Mesothelial cell of epicardium (in vitro differentiated cells): ENCODE measurements at places on chromosomes 12 and 14. TPM values are rescaled to one million over a fixed set of nuclear protein-coding genes. Genes with fewer than 3 reads are reported as not detected.

- H3K27me3 ChIP-seq, result no peaks in the 10 kb centered on the region
- H3K4me3 ChIP-seq, result no peak overlapping the region
- DNase-seq, result no peak
- H3K4me1 ChIP-seq, result peaks cover 1% of the 10 kb centered on the region
Observed at GRCh38 chr14:68532496-68532895, 260.4 kb downstream of the ZFP36L1 start.

DNA sequence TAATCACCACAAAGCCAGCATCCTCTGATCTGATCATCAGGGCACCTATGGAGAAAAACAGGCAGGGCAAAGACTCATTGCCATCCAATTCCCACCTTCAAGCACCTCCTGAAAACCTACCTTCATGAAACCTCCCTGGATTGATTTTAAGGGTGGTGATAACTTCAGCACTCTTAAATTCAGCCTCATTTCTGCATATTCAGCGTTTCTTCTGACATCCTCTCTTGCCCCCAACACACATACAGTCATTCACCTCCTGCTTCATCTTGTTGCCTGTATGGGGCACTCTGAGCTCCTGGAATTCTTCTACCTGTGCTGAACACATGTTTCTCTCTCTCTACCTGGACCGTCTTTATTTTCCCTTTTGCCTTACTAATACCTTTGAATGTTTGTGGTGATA is 6.9 kb downstream of the FGF23 start:
- DNase-seq, result no peak
- no peaks in the 10 kb centered on the region for H3K4me1 ChIP-seq
- no peak overlapping the region for H3K27ac ChIP-seq
- H3K36me3 ChIP-seq, result no peaks in the 10 kb centered on the region
- H3K27me3 ChIP-seq, result peaks cover 44% of the 10 kb centered on the region

DNA sequence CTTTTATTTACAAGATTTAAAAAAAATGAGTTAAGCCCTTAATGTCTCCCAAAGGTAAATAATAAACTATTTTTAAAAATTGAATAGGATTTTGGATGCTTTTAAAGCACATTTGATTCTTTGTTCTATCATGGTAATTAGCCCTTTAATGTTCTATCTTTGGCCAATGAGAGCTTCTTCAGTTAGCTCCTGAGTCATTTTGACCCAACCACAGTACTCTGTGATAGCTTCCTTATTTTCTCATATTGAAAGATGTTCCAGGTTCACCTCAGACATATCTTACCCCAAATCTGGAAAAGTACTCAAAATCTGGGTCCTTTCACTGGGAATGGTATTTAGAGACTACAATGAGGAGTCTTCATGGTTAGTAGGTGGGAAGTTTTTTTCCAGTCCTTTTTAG is 98.0 kb downstream of the MYRFL start:
- DNase-seq, result no peak
- no peak overlapping the region for H3K4me3 ChIP-seq
- H3K27ac ChIP-seq, result no peak overlapping the region
- H3K4me1 ChIP-seq, result peaks cover 22% of the 10 kb centered on the region
- no peaks in the 10 kb centered on the region for H3K27me3 ChIP-seq

DNA sequence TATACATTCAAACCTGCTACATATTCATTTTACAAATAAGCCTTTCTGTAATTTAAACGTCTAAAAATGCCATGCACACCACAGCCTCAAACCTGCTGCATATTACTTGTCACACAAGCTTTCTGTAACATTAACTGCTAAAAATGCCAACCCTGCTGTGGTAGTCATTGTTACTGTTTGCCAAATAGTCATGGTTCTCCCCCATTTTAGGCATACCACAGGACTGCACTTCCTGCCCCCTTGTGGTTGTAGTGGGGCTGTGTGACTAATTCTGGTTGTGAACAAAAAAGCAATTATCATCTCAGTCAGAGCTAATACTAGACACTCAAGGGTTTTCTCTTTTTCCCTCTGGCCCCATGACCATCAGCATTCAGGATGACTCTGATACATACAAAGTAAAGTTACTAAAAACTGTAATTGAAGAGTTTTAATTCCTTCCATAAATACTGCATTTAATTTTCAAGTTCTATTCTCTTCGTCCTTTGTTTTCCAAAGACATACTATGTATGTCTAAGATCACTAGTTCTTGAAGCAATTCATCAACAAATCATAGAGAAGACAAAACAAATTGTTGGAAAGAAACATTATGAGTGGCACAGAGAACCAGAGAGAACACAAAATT is 5.7 kb upstream of the SLC35F4 start:
- no peaks in the 10 kb centered on the region for H3K4me1 ChIP-seq
- DNase-seq, result no peak
- H3K27me3 ChIP-seq, result peaks cover 80% of the 10 kb centered on the region
- no peak overlapping the region for H3K4me3 ChIP-seq

GRCh38 chr12:40963751-40964150 is 224.4 kb upstream of the PDZRN4 start:
- no peaks in the 10 kb centered on the region for H3K27me3 ChIP-seq
- H3K4me3 ChIP-seq, result no peak overlapping the region
- no peak for DNase-seq
- no peak overlapping the region for H3K27ac ChIP-seq
- peaks cover 5% of the 10 kb centered on the region for H3K4me1 ChIP-seq

GRCh38 chr12:26630546-26631027 is 202.4 kb downstream of the ITPR2 start:
- peak overlapping the region; percentile 93 for H3K27ac ChIP-seq
- no peak for DNase-seq
- peaks cover 11% of the 10 kb centered on the region for H3K36me3 ChIP-seq
- peak overlapping the region; percentile 61 for H3K4me3 ChIP-seq
- H3K4me1 ChIP-seq, result peaks cover 56% of the 10 kb centered on the region
- no peaks in the 10 kb centered on the region for H3K27me3 ChIP-seq

- peaks cover 21% of the 10 kb centered on the region for H3K27me3 ChIP-seq
- no peak for DNase-seq
- H3K36me3 ChIP-seq, result no peaks in the 10 kb centered on the region
- no peak overlapping the region for H3K27ac ChIP-seq
- no peak overlapping the region for H3K4me3 ChIP-seq
Observed at GRCh38 chr12:104462931-104463339, 6.2 kb downstream of the CHST11 start.

- no peak for DNase-seq
- H3K27ac ChIP-seq, result no peak overlapping the region
- H3K4me1 ChIP-seq, result no peaks in the 10 kb centered on the region
- no peak overlapping the region for H3K4me3 ChIP-seq
- peaks cover 2% of the 10 kb centered on the region for H3K27me3 ChIP-seq
Observed at GRCh38 chr12:8572507-8572906, 31.8 kb upstream of the CLEC4E start.

GRCh38 chr14:77153802-77154201 is 12.2 kb upstream of the ZDHHC22 start:
- no peak for DNase-seq
- peaks cover 8% of the 10 kb centered on the region for H3K4me1 ChIP-seq
- H3K36me3 ChIP-seq, result no peaks in the 10 kb centered on the region

DNA sequence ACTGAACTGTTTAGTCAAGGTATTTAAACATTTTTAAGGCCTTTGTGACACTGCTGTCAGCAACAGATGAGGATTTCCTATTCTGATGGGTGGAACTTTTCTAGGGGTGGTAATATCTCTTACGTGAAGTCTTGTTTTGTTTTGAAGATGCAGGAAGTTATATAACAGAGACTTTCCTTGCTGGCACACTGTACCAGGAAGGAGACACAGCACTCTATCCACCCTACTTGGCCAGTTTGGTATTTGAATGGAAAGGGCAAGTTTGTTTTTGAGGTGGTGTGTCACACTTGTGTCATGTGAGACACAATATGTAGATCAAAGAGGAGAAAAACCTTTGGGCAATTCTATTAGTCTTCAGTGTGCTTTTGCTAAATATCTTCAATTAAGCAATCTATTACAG is 51.6 kb upstream of the SRP54 start:
- H3K36me3 ChIP-seq, result peaks cover 2% of the 10 kb centered on the region
- no peak overlapping the region for H3K4me3 ChIP-seq
- no peak overlapping the region for H3K27ac ChIP-seq
- no peaks in the 10 kb centered on the region for H3K27me3 ChIP-seq
- H3K4me1 ChIP-seq, result no peaks in the 10 kb centered on the region

- no peaks in the 10 kb centered on the region for H3K36me3 ChIP-seq
- no peak overlapping the region for H3K4me3 ChIP-seq
- H3K27me3 ChIP-seq, result no peaks in the 10 kb centered on the region
- peaks cover 14% of the 10 kb centered on the region for H3K4me1 ChIP-seq
Observed at GRCh38 chr14:74551431-74552371, 58.1 kb downstream of the ISCA2 start.

DNA sequence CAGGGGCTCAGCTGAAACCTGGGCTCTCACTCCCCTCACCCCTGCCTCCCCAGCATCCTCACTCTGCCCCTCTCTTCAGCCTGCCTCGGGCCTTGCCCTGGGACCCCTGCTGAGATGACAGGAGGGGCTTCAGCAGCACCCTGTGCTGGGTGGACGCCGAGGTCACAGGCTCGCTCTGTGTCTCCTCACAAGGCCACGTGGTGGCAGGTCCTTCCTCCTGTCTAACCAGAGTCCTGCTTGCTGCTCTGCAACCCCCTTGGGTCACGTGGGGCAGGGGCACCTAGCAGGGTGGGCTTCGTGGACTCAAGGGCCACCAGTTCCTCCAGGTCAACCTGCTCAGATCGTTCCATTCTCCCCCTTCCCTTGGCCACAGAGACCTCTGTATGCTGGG is 90.4 kb downstream of the TMEM121 start:
- no peak overlapping the region for H3K27ac ChIP-seq
- no peak for DNase-seq
- H3K27me3 ChIP-seq, result no peaks in the 10 kb centered on the region
- H3K36me3 ChIP-seq, result peaks cover 10% of the 10 kb centered on the region

- no peak overlapping the region for H3K4me3 ChIP-seq
- DNase-seq, result no peak
- H3K36me3 ChIP-seq, result no peaks in the 10 kb centered on the region
Observed at GRCh38 chr14:104843006-104843405, 22.1 kb upstream of the CEP170B start.

- no peaks in the 10 kb centered on the region for H3K27me3 ChIP-seq
- peak; percentile 66 for DNase-seq
- peak overlapping the region; percentile 58 for H3K4me3 ChIP-seq
- peak overlapping the region; percentile 79 for H3K27ac ChIP-seq
Observed at GRCh38 chr14:22822571-22823098, 7.1 kb upstream of the MRPL52 start.

DNA sequence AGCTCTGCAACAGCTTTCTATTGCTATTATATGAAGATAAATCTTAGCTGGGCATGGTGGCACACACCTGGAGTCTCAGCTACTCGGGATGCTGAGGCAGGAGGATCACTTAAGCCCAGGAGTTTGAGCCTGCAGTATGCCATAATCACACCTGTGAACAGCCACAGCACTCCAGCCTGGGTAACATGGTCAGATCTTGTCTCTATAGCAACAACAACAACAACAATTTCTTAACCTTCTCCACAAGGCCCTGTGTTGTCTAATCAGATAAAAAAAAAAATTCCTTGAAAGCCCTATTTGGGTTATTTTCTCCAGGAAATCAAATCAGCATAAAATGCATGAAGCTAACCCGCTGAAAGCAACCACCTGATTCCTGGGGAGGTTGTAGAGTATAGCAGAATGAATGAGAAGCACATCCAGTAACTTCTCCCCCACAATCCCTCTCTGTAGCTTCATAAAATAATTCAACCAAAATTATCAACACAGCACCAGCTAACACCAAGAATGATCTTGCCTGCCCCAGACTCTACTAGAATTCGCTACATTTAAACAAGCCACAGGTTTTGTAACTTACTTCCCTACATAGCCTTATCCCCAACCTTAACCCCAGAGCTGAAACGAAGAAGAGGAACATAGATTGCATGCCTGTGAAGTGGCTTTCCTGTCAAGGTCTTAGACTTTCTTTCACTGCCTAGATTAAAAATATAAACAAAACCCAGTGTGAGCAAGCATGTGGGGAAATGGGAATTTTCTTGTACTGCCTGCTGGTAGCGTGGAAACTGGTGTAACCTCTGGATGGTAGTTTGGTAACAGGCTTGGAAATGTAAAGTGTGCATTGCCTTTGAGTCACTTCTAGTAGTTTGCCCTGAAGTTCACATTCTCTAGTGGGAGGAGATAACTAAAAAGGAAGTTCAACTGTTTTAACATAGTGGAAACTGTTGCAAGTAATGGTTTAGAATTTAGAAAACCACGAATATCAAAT is 6.0 kb upstream of the STK38L start:
- H3K4me3 ChIP-seq, result no peak overlapping the region
- no peaks in the 10 kb centered on the region for H3K4me1 ChIP-seq
- no peak overlapping the region for H3K27ac ChIP-seq
- no peaks in the 10 kb centered on the region for H3K27me3 ChIP-seq
- DNase-seq, result no peak
- no peaks in the 10 kb centered on the region for H3K36me3 ChIP-seq

DNA sequence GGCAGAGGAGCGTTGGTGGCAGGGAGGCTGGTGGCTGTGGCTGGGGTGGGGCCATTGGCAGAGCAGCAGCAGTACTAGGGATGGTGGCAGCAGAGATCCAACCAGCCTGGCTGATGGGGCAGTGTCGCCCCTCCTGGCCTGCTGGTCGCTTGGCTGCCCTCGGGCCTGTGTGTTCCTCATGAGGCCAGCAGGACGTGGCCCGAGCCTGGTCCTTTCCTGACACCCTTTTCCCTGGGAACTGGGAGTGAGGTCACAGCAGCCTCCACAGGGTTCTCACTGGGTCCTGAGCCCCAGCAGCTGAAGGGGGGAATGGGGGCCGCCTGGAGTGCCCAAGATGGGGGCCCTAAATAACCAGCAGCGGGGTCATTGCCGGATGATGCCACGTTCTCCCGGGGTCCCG is 46.1 kb downstream of the KIF26A start:
- no peaks in the 10 kb centered on the region for H3K36me3 ChIP-seq
- H3K27ac ChIP-seq, result no peak overlapping the region

GRCh38 chr12:57604992-57605810 is 577 bp downstream of the DTX3 start:
- H3K27me3 ChIP-seq, result no peaks in the 10 kb centered on the region
- peaks cover 30% of the 10 kb centered on the region for H3K4me1 ChIP-seq
- H3K36me3 ChIP-seq, result peaks cover 29% of the 10 kb centered on the region
- DNase-seq, result peak; percentile 44

GRCh38 chr14:71563492-71564153 is 368.6 kb upstream of the RGS6 start:
- H3K4me3 ChIP-seq, result no peak overlapping the region
- H3K27me3 ChIP-seq, result no peaks in the 10 kb centered on the region
- DNase-seq, result no peak
- peak overlapping the region; percentile 23 for H3K27ac ChIP-seq

GRCh38 chr14:28373721-28374120 is 392.9 kb upstream of the FOXG1 start:
- no peaks in the 10 kb centered on the region for H3K36me3 ChIP-seq
- H3K27me3 ChIP-seq, result no peaks in the 10 kb centered on the region
- no peaks in the 10 kb centered on the region for H3K4me1 ChIP-seq

Gene LPAR5
- 1.3 to 1.7 TPM (median 1.3 TPM) in 3 replicates for total RNA-seq

Gene MEG3
- 0.18 TPM in 1 of 3 replicates, not detected in the others for total RNA-seq

Gene HOXC6
- total RNA-seq, result 15.5 to 17.4 TPM (median 16.3 TPM) in 3 replicates

Gene ALG10
- 13.7 to 15.1 TPM (median 13.7 TPM) in 3 replicates for total RNA-seq

Gene ADIPOR2
- 77.2 to 87.3 TPM (median 77.4 TPM) in 3 replicates for total RNA-seq

Gene ANKRD33
- 0.18 to 0.27 TPM (median 0.22 TPM) in 3 replicates for total RNA-seq
